ENCODE measurements at places on chromosomes 5 and 9.

GRCh38 chr9:109601181-109601580, 103.1 kb upstream of the PTPN3 start:
- DNase-seq, result no peak

GRCh38 chr5:146109379-146109778, 4.0 kb upstream of the PLAC8L1 start:
- no peak for DNase-seq

DNA sequence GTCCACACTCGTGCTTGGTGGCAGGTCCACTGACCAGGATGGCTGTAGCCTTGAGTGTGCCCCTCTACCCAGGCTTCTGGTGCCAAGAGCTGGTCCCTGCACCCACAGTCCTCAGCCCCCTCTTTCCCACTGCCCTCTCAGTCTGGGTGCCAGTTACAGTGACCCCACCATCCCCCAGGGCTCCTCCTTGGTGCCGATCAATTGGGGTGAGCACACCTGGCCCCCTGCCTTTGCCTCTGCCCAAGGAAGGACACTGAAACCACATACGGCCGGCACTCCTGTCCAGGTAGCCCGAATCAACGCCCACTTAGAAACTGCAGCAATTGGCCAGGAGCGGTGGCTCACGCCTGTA, 18.5 kb upstream of the QRFP start:
- DNase-seq, result no peak

- DNase-seq, result no peak
Measured at GRCh38 chr5:57171816-57172465, 1.9 kb upstream of the GPBP1 start.

- DNase-seq, result no peak
Measured at GRCh38 chr9:33431420-33431819, 16.0 kb downstream of the AQP3 start.

GRCh38 chr9:137678202-137678601, 59.4 kb downstream of the EHMT1 start:
- no peak for DNase-seq

GRCh38 chr9:122218935-122219855, 9.6 kb downstream of the LHX6 start:
- peak; percentile 10 for DNase-seq

DNA sequence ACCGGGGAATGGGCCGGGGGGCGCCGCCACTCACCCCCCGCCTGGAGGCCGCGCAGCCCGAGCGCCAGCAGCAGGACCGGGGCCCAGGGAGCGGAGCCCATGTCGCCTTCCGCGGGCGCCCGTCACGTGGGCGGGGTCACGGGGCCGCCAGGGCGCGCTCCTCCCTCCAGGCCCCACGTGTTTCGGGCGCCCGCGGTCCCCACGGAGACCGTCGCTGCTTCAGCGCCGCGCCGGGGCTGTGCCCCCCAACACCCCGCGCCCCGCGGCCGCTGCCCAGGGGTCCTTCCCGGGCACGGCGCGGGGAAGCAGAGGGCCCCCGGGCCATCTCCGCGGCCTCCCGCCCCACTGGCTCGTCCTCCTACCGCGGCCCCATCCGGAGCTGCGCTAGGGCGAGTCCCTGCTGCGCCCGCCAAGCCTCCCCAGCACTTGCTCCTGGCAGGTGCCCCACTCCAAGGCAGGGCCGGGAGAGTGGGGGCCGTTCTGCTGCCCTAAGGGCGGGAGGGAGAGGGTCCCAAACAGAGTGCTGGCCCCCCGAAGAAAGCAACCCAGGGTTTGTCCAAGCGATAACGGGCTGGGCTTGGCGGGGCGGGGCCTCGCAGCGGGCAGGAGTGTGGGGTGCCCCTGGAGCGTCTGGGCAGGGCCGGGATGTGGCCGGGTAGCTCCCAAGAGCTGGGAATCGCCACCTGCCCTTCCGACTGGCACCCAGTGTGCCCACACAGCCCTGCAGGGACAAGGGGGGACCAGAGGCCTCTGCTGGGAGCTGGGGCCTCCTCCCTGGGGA, at the start of gene DPP7:
Gene DPP7, minus strand, starts transcription at position 121 of the 781 bp plus-strand sequence. Its CDS starts 20 bp downstream, at position 101.
- DNase-seq, result no peak

DNA sequence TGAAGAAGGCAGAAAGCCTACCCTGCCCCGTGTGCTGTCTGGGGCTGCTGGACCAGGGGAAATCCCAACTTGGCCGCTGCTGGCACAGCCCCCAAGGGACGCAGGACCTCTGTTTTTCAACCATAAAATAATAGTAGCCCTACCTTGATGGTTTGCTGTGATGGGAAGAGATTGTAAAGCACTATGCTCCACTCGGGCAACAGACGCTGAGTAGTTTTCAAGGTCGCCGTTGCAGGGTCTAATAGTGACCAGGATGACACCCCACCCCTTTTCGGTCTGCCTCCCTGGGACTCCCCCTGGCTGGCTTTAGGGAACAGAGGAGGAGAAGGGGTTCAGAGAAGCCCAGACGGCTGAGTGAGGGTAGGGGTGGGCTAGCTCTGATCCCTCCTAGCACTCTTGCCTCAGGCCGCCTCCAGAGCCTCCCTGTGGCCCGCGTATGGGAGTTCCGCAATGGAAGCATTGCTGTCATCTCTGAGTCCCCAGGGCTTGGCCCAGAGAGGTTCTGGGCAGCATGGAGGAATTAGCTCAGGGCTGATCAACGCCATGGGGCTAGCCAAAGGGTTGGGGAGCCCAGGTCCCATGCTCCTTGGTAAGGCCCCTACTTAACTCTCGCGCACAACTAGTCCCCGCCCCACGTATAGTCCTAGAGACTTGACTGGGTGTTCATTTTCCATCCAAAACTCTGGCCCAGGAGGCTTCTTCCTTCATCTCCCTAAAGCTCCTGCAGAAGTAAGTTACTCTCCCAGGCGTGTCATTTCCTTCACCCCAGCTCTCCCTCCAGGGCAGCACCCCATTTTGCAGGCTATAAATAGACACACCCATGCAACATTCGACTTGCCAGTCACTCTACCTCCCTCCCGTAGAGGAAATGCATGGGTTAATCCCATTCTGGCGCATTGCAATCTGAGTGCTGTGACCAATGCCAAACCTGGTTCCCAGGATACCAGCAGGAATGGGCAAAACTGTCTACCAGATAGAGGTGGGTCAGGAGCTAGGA, 1.1 kb upstream of the IRF1 start:
- no peak for DNase-seq

- DNase-seq, result no peak
Measured at GRCh38 chr5:33840927-33841547, 50.8 kb downstream of the ADAMTS12 start.

DNA sequence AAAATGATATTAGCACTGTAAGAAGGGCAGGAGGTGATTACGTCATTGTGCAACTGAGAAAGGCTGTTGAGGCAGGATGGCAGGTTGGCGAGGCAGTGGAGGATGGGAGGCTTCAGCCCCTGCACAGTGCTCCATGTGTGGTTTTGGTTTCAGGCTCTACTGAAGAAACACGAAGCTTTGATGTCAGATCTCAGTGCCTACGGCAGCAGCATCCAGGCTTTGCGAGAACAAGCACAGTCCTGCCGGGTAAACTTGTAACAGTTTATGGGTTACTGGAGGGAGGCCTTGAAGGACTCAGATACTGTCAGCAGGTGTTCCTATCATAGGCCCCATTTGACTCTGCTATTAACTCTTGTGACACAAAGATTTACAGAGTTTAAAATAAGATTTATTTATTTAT, 35.1 kb downstream of the SPTAN1 start:
- no peak for DNase-seq

DNA sequence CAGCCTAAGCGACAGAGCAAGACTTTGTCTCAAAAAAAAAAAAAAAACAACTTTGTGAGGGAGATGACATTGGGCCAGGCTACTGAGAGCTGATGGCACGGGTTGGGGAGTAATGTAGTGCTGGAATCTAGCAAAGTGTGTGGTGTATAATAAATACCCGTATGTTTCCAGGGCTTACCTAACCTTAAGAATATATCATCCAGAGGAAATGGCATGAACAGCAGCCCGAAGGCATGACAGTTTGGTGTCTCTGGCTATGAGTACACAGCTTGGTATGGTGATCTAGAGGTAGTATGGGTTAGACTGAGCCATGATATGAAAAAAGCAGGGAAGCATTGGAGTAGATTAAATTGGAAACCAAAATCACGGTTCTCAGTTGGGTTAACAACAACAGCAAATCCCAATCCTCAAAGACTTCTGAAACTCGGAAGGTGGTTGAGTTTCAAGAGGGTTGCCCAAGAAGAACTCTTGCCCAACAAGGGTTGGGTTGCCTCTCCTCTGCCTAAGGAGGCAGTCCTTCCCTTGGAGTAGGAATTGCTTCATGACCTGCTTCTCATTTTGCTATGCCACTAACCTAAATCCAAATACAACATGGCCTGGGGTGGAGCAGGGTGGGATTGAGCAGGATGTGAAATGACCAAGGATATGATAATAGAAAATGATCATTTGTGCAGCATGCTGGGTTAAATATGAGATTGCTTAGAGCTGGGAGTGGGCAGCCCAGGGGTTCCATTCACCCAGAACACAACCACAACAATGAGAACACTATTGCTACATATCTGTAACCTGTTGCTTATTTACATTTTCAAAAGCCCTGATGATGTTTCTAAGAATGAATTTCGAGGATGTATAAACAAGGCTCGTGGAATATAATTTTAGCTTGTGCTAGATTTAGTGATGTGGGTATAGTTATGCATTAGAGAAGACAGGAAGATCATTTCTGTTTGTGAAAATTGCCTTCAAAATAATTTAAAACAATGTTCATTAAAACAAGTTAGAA, 64.6 kb upstream of the ZFR start:
- DNase-seq, result no peak

- DNase-seq, result peak; percentile 54
Measured at GRCh38 chr5:55993013-55993412, 1.8 kb downstream of the IL6ST start.

DNA sequence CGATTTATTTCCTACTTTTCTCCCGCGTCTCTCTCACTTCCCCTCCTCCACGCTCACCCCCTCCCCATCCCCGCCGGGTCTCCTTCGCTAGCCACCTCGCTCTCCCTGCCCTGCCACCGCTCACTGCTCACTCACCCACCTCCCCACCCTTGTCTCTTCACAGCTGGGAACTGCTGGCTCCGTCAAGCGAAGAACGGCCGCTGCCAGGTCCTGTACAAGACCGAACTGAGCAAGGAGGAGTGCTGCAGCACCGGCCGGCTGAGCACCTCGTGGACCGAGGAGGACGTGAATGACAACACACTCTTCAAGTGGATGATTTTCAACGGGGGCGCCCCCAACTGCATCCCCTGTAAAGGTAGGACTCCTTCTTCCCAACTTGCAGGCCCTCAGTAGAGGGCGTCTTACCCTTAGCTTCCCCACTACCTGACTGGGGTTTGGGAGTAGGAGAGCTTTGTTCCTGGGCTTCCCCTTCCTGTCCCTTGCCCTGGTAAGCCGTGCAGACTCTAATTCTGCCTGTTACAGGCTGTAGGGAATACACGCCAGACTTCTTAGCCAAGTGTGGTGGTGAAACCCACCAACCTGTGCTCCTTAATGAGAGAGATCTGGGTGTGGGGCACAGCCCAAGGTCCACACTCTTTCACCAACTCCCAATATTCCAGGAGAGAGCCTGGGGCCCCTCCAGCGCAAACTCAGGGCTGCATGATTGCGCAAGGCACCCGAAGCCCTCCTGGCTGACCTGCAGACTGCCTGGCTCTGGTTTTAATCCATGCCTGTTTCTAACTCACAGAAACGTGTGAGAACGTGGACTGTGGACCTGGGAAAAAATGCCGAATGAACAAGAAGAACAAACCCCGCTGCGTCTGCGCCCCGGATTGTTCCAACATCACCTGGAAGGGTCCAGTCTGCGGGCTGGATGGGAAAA, 2.5 kb downstream of the FST start:
- DNase-seq, result peak; percentile 12

DNA sequence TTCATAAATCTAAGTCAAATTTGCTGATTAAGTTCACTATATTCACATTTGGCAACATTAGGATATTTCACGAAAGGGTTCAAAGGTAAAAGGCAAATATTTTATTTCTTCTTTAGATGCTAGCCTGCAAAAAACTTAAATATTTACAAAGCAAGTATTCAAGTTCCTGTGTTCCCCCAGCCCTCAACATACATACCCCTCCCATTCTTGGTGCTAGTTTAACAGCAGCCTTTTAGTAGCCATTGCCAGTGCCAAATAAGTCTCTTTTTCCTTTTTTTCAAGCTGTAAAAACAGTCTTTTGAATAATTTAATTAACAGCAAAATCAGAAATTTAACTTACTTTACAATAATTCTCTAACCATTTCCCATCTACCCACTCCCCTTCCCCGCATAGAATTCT, 288.5 kb upstream of the TMEM161B start:
- no peak for DNase-seq

- no peak for DNase-seq
Measured at GRCh38 chr9:94987731-94988130, 261.2 kb downstream of the AOPEP start.

DNA sequence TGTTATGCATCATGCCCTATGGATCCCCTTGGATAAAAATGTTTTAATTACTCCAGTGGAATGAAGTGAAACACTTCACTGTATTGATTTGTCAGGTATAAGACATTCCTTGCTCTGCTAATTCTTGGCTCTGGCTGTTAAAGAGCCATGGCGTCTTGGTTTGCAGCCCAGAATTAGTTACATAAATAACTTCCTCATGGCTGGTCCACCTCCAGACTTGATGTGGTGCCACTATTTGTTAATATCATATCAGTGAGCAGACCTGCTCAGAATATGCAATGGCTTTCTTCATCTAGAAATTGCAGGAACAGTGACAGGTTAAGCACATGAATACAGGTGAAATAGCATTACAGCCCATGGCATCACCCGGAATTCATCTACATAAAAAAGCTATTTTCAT, 446.9 kb upstream of the GRIN3A start:
- DNase-seq, result no peak

DNA sequence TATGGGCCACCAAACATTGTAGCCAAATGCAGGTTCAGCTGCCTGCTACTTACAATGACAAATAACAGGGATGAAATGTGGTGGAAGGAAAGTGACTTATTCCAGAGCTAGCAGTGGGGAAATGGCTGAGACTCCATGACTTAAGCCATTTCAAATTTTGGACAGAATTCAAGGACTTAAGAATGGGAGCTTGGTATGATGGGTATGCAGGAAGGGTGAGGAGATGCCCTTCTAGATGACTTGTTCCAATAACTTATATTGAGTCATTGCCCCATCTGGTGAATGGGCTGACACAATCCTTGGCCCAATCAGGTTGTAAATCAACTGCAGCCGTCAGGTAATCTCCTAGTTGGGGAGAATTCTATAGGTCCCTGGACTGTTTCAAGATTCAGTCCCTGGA, 230.7 kb upstream of the SGCD start:
- DNase-seq, result no peak

DNA sequence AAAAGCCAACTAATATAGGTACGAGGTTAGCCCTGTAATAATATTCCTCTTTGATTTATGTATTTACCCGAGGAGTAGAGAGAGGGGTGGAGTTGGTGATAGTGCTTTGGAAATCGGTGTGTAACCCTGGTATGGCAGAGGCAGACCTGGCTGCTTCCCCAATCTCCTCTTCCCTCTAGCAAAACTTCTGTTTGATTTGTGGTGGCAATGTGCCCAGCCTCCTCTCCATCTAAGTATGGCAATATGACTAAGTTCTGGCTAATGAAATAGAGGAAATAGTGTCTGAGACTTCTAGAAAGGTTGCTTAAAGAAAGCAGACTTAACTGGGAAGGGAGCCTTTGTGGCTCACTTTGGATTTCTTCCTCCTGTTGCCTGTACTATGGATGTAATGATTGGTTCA, 491.1 kb downstream of the ENC1 start:
- DNase-seq, result peak; percentile 64

- no peak for DNase-seq
Measured at GRCh38 chr5:133921979-133922378, 46.4 kb downstream of the C5orf15 start.

- peak; percentile 48 for DNase-seq
Measured at GRCh38 chr5:71475788-71476384, 20.4 kb downstream of the BDP1 start.

- DNase-seq, result no peak
Measured at GRCh38 chr5:119339965-119340364, 15.9 kb upstream of the TNFAIP8 start.

Measured in dermis microvascular lymphatic vessel endothelial cell (primary cell).